ENCODE measurements at places on chromosomes 13 and 19.

GRCh38 chr13:99659866-99660554 is 158.7 kb downstream of the TM9SF2 start:
- DNase-seq, result no peak

- DNase-seq, result no peak
Observed at GRCh38 chr19:53389978-53390377, 5.0 kb upstream of the ZNF765 start.

- DNase-seq, result no peak
Observed at GRCh38 chr13:102191951-102192502, 209.8 kb downstream of the FGF14 start.

DNA sequence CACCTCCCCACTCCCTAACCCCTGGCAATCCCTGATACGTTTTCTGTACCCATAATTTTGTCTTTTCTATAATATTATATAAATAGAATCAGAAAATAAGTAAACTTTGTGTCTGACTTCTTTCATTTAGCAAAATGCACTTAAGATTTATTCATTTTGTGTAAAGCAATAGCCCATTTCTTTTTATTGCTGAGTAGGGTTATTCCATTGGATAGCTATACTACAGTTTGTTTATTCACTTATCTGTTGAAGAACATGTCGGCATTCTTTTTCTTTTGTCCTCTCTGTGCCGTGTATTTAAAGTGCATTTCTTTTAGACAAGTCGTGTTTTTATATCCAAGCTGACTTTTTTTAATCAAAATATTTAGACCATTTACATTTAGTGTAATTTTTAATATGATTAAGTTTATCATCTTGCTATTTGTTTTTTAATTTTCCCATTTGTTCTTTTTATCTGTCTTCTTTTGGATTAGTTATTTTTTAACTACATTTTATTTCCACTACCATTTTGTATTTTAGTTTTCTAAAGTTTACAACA is 176.4 kb upstream of the TSHZ3 start:
- no peak for DNase-seq

- DNase-seq, result peak; percentile 87
Observed at GRCh38 chr19:6092329-6093286, 17.7 kb downstream of the RFX2 start.

- DNase-seq, result peak; percentile 94
Observed at GRCh38 chr13:46552889-46553520, at the start of gene LRCH1. TSS of gene LRCH1 (plus strand) at chr13:46553170. CDS start at chr13:46553397, 227 bp downstream.

- DNase-seq, result no peak
Observed at GRCh38 chr19:23384166-23384565, 11.1 kb downstream of the ZNF91 start.

DNA sequence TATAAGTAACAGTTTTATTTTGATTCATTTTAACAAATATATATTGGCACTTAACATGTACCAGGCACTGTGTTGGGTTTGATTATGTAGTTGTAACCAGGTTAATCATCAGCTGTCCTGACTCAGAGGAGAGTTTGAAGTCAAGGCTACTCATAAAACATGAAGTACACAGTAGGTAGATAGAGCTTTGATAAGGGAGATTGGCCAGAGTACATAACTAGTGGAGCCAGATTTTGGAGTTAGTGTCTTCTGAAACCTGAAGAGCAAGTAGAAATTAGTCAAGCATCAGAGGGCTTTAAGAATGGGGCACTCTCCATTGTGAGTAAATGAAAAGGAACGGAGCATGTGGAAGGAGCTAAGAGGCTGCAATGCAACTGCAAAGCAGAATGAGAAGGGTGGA is 333.9 kb downstream of the RFC3 start:
- no peak for DNase-seq

GRCh38 chr13:110676595-110677587 is 29.0 kb downstream of the CARS2 start:
- no peak for DNase-seq

DNA sequence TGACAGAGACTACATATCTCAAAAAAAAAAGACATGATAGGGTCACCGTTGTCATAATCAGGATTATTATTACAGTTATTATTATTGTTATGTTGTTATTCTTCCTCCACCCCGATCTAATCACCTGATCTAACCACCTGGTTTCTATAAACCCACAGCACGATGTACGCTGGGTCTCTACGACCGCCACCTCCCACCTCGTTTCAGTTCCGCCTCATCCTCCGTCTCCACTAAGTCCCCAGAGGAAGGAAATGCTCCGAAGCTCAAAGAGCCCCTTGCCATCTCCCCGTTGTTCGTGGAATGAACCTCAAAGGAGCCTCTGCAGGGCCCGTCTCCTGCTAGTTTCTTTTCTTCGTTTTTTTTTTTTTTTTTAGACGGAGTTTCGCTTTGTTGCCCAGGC is 15.9 kb upstream of the MEIS3 start:
- DNase-seq, result no peak

- no peak for DNase-seq
Observed at GRCh38 chr19:54905421-54905802, 536 bp upstream of the NCR1 start.
